Activated CD4-positive, alpha-beta T cell treated with anti-CD3 and anti-CD28 coated beads, Interleukin-2, amount 50 U/mL, for 24 hours (primary cell): ENCODE measurements at places on chromosomes 2 and 18.

DNA sequence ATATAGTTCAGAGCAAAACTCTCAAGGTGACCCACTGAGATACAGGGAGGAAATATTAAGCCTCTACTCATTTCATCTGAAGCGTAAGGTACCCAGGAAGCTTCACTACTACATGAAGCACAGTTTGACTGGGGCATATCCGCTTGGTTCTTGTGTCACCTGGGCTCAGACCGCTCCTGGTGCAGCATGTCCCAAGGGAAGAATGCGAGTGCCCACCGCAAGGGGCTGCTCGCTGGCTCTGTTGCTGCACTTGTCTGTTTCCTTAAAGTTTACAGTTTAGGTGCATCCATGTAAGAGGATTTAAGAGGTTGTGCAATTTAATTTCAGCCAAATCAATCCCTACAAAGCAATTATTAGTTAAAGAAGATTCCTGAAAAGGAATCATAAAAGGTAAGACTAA, 507.8 kb downstream of the FBXO15 start:
- DNase-seq, result no peak

DNA sequence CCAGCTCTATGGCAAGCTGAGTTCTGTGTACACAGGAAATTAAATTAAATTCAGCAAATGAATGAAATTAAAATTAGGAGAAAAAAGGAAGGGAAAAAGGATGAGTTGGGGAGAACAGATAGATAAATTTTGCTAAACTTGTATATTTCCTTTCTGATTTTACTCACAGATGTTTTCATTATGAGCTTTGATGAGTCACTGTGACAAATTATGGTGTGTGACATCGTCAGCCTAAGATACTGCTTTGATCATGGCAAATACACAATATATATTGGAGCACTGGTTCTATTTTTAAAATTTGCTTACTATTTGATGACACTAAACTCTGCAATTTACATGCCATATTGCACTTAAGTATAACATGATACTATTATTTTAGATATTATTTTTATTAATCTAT, 464.6 kb upstream of the SPHKAP start:
- no peak for DNase-seq

DNA sequence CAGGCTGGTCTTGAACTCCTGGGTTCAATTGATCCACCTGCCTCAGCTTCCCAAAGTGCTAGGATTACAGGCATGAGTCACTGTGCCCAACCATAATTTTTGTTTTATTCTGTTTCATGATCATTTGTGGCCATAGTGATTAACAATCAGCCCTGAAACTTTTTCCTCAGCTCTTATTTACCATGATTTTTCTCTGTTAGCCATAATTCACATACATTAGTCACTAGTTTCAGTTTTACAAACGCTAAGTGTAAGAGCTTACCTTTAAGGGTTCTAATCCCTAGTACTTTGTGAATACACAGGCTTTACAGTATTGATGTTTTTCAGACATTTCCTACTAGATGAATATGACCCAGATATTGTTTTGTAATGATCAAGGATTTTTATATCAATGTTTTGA, 216.1 kb downstream of the DPP4 start:
- DNase-seq, result no peak

GRCh38 chr2:133377021-133377481, 191.2 kb downstream of the NCKAP5 start:
- no peak for DNase-seq

- DNase-seq, result no peak
Measured at GRCh38 chr2:193584522-193584938, 1389.8 kb upstream of the TMEFF2 start.

DNA sequence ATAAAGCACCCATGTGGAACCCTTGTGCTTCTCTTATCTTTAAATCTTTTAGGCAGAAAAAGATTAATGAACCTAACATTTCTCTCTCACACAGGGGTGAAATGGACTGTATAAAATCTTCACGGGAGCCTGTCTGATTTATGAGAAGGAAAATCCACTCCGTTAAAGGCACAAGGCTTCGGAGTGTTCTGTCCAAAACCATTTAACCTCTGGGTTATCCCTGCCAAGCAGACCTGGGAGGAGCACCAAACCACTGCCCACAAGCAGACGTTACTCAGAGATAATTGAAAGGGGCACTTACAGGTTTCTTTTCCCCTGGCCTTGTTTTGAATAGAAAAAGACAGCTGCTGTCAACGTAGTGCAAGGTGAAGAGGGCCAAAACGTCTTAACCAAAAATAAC, 184.4 kb upstream of the DOK6 start:
- DNase-seq, result no peak

DNA sequence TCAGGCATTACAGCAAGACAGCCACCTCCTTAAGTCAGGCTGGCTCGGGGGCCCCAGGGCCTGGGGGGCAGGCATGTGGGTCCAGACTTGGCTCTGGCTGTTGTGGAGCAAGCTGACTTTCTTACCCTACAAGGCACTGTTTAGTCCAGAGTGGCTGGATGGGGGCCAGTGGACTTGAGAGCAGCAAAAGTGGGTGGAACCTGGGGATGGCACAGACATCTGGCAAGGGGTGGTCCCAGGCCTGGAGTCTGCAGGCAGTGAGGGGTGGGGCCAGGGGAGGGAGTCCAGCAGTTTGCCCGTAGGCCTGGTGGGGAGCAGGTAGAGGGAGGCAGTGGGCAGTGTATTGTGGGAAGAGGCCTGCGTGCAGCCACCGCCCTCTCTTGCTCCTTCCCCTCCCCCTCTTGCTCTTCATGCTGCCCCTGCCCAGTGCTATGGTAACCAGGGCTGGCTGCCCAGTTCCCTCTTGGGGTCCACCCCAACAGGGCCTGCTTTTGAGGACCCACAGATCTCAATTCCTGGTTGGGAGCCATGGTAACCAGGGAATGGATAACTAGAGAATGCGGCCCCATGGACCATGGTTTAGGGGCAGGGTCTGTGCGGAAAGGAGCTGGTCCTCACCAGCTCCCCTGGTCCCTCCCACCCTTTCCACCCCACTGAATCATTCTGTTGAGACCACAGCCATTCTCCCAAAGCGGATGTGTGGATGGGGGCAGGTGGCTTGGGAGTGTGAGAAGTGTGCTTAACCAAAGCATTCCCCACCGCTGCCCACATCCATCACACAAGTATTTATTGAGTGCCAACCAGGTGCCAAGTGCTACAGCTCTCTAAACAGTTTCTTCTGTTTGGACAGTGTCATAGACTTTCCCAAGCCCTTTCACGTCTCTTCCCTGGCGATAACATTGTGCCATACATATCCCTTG, 19.3 kb downstream of the SPEG start:
- DNase-seq, result no peak

DNA sequence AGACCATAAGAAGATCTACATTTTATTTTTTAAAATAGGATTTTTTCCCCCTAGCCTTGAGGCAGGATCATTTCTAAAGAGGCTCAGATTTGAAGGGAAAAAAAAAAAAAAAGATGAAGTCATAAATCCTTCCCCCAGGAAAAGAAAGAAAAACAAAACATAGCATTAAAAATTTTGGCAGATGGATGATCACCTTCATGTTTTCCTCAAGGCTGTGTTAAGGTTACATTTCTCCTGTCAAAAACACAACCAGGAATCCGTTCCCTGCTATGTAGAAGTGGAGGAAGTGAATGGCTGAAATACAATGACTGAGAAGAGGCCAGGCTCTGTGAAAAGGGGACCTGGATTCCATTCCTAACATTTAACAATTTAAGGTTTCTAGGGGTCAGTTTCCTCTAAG, 56.2 kb downstream of the EPHA4 start:
- no peak for DNase-seq

DNA sequence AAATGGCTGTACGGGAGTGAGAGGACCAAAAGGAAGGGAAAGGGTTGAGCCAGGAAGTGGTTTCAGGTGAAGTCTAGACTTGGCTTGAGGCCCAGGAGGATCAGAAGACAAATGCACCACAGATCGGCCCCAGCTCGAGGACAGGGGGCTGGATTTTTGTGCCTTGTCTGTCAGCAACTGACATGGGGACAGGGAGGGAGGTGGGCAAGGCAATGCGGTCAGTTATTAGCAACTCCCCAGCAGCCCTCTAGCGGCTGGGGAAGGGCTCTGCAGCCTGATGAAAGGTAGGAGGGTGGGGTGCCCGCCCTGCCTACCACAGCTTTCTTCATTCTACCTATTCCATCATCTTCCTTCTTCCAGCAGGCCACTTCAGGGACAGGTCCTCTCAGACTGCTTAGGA, 50.0 kb downstream of the CPO start:
- peak; percentile 3 for DNase-seq

DNA sequence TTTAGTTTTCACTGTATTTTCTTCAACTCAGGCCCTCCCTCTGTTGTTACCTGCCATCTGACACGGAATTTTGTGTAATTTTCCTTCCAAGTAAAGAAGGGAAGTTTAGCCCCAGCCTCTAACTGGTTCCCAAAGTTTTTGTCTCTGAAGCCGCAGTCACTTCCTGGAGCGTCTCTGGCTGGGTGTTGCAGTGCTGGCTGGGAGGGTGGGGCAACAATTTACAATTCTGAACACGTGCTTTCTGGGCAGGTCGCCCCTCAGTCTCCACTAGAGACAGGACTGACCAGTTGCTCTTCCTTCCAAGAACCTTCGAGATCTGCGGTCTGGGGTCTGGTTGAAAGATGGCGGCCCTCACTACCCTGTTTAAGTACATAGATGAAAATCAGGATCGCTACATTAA, 3.5 kb downstream of the CNDP2 start:
- DNase-seq, result peak; percentile 17

DNA sequence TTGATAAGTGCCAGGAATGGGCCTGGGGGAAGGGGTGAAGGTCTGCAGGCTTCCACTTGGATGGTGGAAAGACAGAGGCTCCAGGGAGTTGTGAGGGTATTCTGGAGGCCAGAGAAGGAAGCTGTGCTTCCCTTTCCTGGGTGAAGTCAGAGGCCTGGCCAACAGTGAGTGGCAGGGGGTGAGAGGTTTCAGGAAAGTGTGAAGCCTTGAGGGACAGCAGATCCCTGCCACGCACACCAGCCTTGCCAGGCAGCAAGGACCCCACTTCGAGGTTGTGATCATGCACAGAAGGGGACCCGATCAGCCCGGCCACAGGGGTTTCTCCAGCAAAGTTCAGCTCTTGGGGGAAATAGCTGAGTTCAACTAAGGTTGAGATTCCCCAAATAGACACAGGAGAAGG, 66.5 kb downstream of the SMAD7 start:
- DNase-seq, result no peak

GRCh38 chr2:177275743-177276055, 11.2 kb upstream of the NFE2L2 start:
- DNase-seq, result no peak
